Hematopoietic multipotent progenitor cell (in vitro differentiated cells): ENCODE measurements at places on chromosomes 12 and 14. TPM values are rescaled to one million over a fixed set of nuclear protein-coding genes. Genes with fewer than 3 reads are reported as not detected.

IKZF4 gene
- total RNA-seq, result 5.4 TPM

CEBPE gene
- 0.81 TPM for total RNA-seq

ATF1 gene
- 28.3 TPM for total RNA-seq

OVCH1 gene
- not detected for total RNA-seq

TAS2R30 gene
- 7.8 TPM for total RNA-seq

GNPTAB gene
- 40.4 TPM for total RNA-seq

KITLG gene
- total RNA-seq, result under 0.01 TPM

ITGA7 gene
- 1.1 TPM for total RNA-seq

CDKL1 gene
- total RNA-seq, result 6.5 TPM

CD69 gene
- 545 TPM for total RNA-seq

RNU4-1 gene
- total RNA-seq, result under 0.01 TPM

CCDC38 gene
- total RNA-seq, result under 0.01 TPM

- no peak for DNase-seq
Measured at GRCh38 chr12:21825886-21826617, 51.5 kb upstream of the KCNJ8 start.

DNA sequence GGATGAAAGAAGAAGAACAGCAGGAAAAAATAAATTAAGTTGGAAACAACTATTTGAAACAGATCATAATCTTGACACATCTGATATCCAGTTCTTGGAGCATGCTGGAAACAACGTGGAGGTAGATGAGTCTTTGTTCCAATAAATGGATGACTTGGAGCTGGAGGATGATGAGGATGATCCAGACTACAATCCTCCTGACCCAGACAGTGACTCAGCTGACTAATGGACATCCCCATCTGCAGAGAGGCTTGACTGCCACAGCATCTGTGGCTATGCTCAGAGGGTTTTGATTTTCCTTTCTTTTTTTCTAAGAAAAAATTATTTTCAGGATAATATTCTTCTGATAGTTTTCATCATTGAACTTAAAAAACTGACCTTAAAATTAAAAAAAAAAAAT lies 6.2 kb upstream of the ZDHHC17 start:
- DNase-seq, result no peak

GRCh38 chr12:87152075-87152474 lies 877.1 kb downstream of the C12orf50 start:
- DNase-seq, result no peak

GRCh38 chr14:89589400-89590118 lies 172.5 kb upstream of the FOXN3 start:
- no peak for DNase-seq

- no peak for DNase-seq
Measured at GRCh38 chr14:103228076-103228806, 105.0 kb downstream of the TNFAIP2 start.

- no peak for DNase-seq
Measured at GRCh38 chr14:82309199-82309598, 775.5 kb upstream of the SEL1L start.

- DNase-seq, result no peak
Measured at GRCh38 chr14:48665077-48665784, 920.9 kb downstream of the RPS29 start.

GRCh38 chr12:65699251-65699650 lies 125.0 kb upstream of the HMGA2 start:
- no peak for DNase-seq

DNA sequence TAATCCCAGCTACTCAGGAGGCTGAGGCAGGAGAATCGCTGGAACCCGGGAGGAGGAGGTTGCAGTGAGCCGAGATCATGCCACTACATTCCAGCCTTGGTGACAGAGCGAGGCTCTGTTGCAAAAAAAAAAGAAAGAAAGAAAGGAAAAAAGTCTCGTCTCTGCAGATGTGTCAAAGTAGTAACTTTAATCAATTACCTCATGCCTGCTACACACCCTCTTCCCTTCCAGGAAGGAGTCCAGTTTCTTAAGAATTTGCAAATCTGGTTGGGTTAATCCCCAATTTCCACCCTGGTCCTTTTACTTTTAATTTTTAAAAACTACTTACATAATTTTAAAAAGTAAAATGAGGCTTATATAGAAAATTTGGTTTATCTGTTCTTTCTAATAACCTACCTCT lies 234.5 kb upstream of the KITLG start:
- no peak for DNase-seq

GRCh38 chr12:32201096-32201495 lies 94.4 kb downstream of the BICD1 start:
- no peak for DNase-seq

- DNase-seq, result no peak
Measured at GRCh38 chr14:69640931-69641330, 29.5 kb downstream of the SUSD6 start.

DNA sequence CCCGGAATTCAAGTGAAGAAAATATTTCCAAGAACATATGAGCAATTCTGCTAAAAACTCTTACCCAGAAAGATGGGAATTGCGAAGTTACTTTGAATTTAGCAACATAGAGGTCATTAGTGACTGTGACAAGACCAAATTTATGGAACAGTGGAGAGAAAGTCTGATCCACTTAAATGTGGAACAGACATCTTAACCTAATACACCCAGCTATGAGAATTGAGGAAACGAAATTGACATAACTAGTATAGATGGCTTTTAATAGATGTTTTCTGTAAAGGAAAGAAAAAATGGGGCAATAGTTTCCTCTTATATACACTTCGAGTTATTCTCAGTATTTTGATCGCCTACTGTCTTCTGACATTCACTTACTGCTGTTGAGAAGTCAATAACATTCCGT lies 4.6 kb downstream of the OVCH1 start:
- DNase-seq, result no peak

GRCh38 chr14:96136371-96137005 lies 68.2 kb upstream of the BDKRB2 start:
- no peak for DNase-seq

DNA sequence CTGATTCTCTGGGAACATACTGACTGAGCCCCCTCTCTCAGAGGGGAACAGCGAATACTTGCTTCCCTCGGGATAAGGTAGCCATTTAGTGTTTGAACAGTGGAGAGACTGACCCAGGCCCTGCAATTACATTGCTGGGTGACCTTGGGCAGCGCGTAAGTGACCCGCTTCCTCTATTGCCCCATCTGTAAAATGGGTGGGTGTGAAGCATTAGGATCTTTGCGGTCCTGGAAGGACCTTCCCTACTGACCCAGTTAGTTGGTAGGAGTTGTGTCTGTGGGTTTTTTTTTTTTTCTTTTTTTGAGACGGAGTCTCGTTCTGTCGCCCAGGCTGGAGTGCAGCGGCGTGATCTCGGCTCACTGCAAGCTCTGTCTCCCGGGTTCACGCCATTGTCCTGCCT lies 1.2 kb upstream of the KMT5A start:
- DNase-seq, result no peak

DNA sequence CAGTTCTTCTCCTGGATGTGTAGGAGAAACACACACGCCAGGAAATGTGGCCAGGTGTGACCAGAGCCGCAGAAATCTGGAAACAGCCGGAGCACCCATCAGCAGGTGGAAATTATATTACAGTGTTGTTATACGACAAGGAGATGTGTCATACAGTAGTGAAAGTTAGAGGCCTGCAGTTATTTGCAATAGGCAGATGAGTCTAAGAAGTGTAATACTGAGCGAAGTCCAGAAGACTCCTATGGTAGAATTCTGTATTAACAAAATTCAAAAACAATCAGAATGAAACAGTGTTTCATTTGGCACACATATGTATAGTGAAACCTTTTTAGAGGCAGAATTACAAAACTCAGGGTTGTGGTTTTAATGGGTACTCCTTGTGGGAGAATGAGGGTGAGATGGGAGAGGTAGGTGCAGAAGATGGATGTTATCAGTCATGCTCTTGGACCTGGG lies 39.3 kb upstream of the AMN start:
- DNase-seq, result no peak

GRCh38 chr12:44728566-44728965 lies 147.5 kb downstream of the NELL2 start:
- no peak for DNase-seq

DNA sequence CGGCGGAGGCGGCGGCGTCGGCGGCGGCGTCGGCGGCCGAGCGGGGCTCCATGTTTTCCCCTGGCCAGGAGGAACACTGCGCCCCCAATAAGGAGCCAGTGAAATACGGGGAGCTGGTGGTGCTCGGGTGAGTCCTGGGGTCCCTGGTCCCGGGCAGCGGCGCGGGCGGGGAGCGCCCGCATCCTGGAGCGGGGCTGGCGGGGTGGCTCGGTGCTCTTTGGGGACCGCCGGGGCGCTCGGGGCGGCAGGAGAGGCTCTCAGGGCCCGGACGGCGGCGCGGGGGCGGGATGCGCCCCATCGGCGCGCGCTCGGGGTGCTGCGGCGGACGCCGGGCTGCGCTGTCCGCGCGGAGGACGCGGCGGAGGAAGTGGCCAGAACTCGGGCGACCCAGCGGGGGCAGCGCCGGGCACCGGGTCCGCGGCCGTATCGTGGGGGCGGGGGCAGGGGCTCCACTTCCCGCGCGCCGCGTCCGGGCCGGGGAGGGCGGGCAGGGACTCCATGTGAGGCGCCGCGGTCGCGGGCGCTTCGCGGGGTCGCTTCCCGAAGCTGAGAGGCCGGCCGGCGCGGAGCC lies 485 bp downstream of the PELI2 start:
- no peak for DNase-seq

- no peak for DNase-seq
Measured at GRCh38 chr14:86739761-86740160, 1209.8 kb downstream of the FLRT2 start.

GRCh38 chr12:44507461-44507860 lies 368.7 kb downstream of the NELL2 start:
- no peak for DNase-seq

DNA sequence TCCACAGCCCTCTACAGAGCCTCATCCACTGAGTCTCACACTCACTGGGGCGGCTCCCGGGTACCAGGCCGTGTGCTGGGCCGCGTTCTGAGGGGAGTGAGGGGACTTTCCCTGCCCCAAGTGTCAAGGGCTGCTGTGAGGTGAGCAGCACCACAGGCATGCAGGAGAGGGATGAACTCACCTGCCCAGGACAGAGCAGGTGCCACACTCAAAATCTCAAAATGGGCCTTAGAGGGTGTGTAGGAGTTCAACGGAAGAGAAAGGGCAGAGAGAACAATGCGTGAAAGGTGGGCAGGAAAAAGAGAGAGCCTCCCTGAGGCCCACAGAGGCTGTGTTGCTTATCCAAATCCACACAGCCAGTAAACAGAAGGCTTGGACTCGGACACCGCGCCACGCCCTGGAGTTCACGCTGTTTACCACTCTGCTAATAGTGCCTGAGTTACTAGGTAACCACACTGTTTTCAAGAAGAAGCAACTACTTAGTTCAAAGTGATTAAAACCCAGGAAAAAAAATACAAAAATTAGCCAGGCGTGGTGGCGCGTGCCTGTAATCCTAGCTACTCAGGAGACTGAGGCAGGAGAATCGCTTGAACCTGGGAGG lies 32.7 kb downstream of the TSPAN11 start:
- DNase-seq, result no peak

GRCh38 chr12:110249716-110250225 lies 31.3 kb upstream of the ATP2A2 start:
- no peak for DNase-seq

DNA sequence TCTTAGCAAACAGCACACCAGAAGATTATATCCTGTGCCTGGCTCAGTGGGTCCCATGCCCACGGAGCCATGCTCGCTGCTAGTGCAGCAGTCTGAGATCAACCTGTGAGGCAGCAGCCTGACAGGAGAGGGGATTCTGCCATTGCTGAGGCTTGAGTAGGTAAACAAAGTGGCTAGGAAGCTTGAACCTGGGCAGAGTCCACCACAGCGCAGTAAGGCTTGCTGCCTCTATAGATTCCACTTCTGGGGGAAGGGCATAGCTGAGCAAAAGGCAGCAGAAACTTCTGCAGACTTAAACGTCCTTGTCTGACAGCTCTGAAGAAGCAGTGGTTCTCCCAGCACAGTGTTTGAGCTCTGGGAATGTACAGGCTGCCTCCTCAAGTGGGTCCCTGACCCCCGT lies 210.3 kb downstream of the RMST start:
- DNase-seq, result no peak

- no peak for DNase-seq
Measured at GRCh38 chr12:105067511-105068031, 16.7 kb downstream of the ALDH1L2 start.

DNA sequence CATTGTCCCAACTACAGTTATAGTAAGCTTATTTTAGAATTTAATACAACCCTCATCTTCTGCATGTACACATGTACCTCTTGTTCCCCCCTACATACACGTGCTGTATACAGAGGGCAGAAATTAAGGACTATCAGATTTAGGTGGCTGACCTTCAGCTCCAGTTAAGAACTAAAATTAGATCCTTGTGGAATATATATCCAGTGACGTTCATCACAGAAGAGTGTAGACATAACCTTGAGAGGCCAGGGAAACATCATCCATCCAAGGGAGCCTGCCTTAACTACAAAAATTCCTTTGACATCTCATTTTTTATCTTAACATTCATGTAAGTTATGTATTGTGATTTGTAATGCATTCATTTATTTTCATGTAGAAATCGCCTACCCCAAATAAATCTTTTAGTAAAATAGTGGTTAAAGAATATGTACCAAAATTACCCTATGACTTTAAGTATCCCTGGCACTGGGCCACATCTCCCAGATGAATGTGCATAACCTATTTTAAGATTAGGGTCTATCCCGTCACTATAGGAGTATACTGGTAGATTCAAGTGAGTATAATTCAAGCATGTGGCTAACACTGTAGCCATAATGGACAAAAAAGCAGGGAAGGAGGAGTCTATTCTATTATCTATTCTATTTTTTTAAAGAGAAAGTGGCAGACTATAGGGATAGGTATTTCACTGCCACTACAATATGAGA lies 27.5 kb downstream of the RIC8B start:
- DNase-seq, result no peak

DNA sequence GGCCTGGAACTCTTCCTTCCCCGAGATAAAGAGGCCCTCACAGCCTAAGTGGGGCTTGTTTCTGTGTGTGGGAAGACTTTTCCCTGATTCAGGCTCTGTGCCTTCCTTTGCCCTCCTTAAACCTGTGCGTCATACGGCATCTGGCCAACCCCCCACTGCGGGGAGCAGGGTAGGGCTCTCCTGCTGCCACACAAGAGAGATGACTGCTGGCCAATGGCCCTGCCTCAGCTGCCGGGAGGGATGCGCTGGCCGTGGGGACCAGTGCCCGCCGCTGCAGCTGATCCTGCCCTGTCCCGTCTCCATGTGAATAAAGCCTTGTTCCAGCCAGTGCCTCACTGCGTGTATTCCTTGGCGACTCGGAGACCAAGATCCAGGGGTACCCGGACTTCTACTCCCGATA lies 42.5 kb upstream of the BEGAIN start:
- DNase-seq, result no peak

GRCh38 chr12:24931666-24932405 lies 17.1 kb downstream of the BCAT1 start:
- DNase-seq, result peak; percentile 94
